ENCODE measurements at places on chromosomes 7 and 10. TPM values are rescaled to one million over a fixed set of nuclear protein-coding genes. Genes with fewer than 3 reads are reported as not detected.

GRCh38 chr10:127415116-127415515 is 134.0 kb upstream of the NPS start:
- no peak for DNase-seq

GRCh38 chr7:81973117-81973516 is 203.3 kb upstream of the HGF start:
- no peak for DNase-seq

DNA sequence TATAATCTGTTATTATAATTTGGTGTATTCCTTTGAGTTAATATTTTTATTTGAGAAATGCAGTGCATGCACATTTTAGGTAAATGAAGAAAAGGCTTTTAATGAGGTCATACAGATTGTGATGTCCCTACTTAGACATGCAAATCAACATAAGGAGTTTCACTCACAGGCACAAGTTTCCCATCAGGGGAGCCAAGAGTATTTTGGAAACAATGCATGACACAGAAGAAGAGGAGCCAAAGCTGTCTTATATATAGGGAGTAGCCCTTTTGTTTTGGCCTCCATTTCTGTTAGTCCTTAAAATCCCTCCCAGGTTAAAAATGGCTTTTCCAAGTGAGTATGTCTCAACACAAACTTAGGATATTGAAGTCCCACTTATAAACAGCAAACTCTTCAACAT is 703.4 kb upstream of the ANKRD30A start:
- DNase-seq = no peak

GRCh38 chr7:112079673-112080072 is 126.5 kb downstream of the DOCK4 start:
- no peak for DNase-seq

Gene RARRES2
- 382 TPM for total RNA-seq

Gene ITPRID1
- not detected for total RNA-seq

Gene LIPM
- total RNA-seq = not detected
